ENCODE measurements at places on chromosomes 4 and X.

DNA sequence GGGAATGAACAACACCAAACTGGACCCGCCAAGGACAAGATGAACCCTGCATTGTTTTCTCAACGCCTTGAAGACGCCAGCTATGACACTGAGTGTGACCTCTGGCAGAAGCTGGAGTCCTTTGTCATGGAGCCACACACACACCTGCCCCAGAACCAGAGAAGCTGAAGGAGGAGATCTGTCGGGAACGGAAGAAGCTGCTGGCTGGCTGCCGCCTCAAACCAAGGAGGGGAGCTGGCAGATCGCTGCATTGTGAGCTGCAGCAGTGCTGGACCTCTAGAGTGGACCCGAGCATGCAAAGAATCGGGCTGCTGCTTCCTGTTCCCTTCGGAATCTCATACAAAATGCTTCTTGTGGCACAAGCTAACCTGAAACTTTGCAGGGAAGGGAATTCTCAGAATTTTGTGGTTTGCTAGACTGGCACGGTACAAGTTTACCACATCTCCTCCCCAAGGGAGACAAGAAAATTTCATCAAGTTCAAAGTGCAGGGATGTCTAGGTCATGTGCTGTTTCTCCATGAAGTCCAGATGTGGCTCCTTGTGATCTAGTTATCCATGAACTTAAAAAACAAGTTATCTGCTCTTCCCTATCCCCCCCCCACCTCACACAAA is 23.4 kb upstream of the GLRB start:
- DNase-seq = no peak

- no peak for DNase-seq
Observed at GRCh38 chrX:105126201-105126600, 94.3 kb downstream of the TEX13A start.

DNA sequence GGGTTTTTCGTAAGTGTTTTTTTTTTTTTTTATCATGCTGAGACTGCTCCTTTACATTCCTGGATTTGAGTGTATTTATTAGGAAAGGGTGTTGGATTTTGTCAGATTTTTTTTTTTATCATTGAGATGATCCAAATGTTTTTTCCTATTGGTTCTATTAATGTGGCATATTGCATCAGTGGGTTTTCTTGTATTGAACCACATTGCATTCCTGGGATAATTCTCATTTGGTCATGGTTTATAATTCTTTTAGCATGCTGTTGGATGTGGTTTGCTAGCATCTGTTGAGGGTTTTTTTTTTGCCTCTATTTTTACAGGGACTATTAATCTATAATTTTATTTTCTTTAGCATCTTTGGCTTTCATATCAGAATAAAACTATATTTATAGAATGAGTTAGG is 28.8 kb downstream of the COL4A5 start:
- no peak for DNase-seq

DNA sequence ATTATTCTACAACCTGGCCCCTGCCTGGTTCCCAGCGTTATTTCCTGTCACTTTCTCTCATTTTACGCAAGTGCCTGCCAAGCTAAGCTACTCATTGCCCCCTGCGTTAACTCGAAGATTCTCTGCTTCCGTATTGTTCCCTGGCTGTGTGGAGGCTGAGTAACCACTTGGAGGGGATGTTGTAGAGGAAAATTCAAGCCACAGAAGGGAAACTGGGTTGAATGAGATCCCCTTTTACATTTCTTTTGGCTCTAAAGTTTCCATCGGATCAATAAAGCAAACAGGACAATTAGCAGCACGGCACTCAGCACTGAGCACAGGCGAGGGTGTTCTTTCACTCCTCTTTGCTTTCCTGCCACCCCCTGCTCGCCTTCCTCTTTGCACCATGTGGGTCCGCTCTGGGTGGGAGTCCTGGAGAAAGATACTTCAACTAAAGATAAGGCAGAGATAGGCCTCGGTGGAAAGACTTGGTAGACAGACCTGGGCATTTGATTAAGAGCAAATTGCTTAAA is 4.2 kb upstream of the TMSB4X start:
- peak; percentile 45 for DNase-seq

- no peak for DNase-seq
Observed at GRCh38 chr4:93080316-93080715, 748.2 kb upstream of the ATOH1 start.

- no peak for DNase-seq
Observed at GRCh38 chr4:89134775-89135319, 23.5 kb downstream of the TIGD2 start.

DNA sequence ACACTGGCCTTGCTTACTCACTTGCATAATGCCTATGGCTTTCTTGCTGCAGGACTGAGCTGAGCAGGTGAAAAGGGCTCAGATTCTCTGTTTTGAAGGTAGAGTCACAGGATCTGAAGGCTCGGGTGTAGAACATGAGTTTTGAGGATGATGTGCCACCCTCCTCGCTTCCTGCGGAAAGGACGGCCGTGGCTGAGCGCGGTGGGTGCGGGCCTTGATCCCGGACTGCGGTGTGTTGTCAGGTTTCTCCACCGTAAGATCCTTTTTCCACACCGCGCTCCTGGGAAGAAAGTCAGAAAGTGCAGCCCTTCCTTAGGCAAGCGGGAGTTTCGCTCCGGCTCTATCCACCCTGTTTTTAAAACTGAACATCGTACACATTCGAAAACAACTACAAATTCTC is 36.2 kb downstream of the ZFP42 start:
- DNase-seq = no peak

All from SHP77 (cell line).